Suprapubic skin (tissue), 4 donors: ENCODE measurements at places on chromosomes 5 and 9.

GRCh38 chr9:3467593-3468219 lies 58.1 kb downstream of the RFX3 start:
- DNase-seq = peak; percentile 61

DNA sequence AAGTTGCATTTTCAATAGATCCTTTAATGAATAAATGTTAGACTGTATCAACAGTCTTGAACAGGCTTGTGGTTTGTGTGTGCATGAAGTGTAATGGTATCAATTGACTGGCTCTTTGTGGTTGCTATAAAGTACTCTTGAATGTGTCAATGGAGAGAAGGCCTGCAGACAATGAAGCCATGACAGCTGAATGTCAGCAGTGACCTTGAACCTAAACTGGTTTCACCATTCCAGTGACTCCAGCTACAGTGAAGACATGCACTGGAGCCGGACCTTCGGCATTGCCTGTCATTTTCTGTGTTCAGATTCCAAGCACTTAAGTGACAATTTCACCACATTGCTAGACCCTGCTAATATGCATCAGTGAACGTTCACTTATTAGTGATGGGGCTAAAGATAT lies 276.0 kb upstream of the TMEM161B start:
- no peak for DNase-seq

- DNase-seq = no peak
Observed at GRCh38 chr9:4620057-4620765, 41.9 kb upstream of the PLPP6 start.

GRCh38 chr5:133732536-133732935 lies 120.2 kb upstream of the FSTL4 start:
- no peak for DNase-seq

DNA sequence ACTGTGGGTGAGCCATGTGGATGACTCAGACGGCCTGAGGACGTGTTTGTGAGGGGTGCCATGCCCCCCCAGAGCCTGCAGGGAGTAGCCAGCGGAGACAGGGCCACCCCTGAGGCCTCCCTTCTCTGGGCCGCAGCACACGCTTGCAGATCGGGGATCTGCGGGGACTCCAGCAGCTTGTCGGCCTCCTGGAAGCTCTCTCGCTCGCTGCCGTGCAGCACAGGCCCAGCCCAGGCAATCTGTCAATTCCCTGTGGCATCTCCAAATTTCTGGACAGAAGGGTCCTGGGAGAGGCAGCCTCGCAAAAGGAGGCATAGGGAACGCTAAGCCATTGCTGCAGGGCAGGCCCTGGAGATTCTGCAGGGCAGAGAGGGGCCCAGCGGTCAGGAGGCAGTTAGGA lies 21.2 kb downstream of the FLT4 start:
- no peak for DNase-seq

GRCh38 chr5:158977642-158978041 lies 122.1 kb downstream of the EBF1 start:
- no peak for DNase-seq

- DNase-seq = peak; percentile 68
Observed at GRCh38 chr9:29969856-29970647, 2396.8 kb upstream of the C9orf72 start.

- DNase-seq = no peak
Observed at GRCh38 chr9:35338561-35339274, 151.2 kb upstream of the RUSC2 start.

DNA sequence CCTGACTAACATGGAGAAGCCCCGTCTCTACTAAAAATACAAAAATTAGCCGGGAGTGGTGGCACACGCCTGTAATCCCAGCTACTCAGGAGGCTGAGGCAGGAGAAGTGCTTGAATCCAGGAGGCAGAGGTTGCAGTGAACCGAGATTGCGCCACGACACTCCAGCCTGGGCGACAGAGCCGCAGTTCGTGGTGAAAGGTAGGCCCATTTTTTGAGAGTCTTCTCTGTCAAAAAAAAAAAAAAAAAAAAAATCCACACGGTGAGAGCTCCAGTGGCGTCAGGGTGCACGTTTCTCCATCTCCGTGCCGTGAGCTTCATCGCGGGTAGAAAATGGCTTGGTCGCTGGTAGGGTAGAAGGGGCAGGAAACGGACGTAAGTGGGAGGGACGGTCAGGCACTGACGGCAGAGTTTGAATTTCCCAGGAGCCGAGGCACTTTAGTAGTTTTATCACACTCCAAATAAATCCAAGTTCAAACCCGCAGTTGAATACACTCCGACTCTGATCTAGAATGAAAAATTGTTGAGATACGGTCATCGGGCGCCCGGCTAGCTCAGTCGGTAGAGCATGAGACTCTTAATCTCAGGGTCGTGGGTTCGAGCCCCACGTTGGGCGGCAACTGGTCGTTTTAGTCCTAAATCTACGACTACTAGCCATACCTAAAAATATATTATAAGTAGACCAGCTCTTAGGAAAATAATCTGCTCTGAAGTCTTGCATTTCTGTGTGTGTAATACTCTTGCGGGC lies 2.4 kb upstream of the TRIM7 start:
- no peak for DNase-seq

DNA sequence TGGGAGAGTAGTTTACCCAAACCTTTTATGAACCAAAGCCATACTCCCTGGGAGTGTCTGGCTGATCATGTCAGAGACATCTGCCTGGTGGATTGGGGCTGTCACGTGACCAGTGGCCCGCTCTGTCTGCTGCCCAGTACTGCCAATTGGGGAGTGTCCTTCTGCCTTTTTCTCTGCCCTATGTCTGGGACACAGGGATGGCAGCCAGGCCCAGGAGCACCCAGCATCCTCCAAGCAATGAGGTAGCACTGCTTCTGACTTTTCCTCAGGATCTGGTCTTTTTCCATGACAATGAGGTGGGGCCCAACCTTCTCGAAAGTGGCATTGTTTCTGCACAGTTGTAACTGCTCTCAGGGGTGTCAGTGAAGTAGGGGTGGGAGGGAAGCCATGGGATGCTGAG lies 21.8 kb downstream of the DAPK1 start:
- no peak for DNase-seq

GRCh38 chr9:12414514-12414913 lies 278.7 kb upstream of the TYRP1 start:
- no peak for DNase-seq

DNA sequence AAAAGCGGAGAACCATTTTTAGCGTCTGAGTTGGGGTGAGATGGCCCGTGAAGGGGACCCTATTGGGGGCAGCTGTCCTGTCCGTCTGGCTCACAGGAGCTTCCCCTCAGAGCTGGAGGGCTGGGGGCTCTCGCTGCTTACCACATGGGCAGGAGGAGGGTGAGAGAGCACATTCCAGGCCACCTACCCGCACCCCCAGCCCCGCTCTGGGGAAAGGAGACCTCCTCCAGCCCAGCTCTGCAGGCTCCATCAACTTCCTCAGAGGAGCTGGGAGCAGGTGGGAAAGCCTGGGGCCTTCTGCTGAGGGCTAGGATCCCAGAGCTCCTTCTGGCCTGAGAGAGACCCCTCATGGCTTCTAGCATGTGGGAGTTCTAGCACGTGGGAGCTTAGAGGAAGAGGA lies 27.1 kb upstream of the SPTLC1 start:
- DNase-seq = no peak

- DNase-seq = no peak
Observed at GRCh38 chr5:1667648-1668140, 131.9 kb downstream of the MRPL36 start.

DNA sequence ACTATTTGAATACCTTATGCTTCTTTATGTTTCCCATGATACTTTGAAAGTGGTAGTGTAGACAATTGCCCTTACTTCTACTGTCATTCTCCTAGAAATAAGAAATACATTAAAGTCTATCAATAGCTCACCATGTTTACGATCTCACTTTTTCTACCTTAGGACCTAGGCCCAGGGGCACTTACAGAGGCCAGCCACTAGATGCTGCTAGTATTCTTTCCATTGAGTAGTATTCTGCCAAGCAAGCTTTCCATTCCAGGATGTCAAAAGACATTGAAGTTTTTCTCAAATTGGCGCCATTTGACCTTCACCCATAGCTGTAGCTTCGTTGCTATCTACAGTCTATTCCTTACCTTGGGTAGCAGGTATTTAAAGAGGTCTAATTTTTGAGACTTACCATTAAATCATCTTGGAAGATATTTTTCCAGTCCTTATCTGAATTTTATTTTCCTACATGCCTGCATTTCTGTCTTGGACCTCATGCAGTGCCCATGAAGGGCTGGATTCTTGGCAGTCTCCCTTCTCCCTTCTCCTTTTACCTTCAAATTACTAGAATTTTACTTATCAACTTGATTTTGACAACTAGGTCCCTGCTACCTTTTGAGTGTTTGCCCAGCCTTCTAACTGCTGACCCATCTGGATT lies 246.0 kb upstream of the NUDT12 start:
- DNase-seq = no peak

DNA sequence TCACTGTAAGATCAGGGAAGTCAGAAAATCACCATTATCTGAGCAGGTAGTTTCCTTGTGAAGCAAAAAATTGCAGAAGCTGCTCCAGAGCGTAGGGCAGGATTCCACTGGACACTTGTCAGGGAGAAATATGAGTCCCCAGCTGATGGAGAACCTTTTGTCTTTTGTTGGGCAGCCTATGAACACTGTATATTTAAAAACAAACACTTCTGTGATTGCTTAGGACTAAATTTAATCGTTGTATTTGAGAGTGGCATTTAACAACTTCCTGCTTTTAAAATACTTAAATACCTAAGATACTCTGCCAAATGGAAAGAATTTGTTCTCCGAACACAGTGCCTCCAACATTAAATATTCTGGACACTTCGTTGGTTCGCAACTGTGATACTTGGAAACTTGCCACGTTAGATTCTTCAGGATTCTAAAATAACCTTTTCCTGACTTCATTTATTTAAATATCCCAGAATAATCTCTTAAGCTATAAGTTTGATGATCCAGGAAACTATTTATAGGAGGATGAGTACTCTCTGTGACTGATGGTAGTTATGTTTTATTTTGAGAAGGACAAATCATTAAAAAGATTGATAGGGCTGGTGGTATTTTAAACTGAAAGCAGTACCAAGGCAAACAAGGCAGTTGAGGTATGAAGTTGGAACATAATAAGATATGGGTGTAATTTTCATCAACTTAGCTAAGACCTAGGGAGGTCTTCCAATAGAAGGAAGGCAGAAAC lies 2.7 kb upstream of the HSPA4 start:
- no peak for DNase-seq

DNA sequence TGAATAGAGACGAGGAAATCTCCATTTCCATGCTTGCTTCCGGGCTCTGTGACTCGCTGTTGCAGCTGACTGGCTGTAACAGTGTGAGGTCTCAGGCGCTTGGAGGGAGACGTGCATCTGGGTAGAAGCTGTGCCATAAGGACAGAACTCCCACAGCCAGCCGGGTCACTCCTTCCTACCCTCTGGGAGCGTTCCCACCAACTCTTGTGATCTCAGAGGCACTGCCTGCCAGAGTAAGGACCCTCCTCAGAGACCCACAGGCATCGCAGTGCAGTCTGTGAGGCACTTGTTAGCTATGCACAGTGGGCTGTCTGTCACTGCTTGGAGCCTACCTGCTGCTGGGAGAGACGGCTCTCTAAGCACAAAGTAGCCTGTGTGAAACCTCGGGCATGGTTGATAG lies 203.4 kb upstream of the SEMA6A start:
- no peak for DNase-seq

- DNase-seq = no peak
Observed at GRCh38 chr9:15149450-15149849, 157.6 kb downstream of the TTC39B start.

DNA sequence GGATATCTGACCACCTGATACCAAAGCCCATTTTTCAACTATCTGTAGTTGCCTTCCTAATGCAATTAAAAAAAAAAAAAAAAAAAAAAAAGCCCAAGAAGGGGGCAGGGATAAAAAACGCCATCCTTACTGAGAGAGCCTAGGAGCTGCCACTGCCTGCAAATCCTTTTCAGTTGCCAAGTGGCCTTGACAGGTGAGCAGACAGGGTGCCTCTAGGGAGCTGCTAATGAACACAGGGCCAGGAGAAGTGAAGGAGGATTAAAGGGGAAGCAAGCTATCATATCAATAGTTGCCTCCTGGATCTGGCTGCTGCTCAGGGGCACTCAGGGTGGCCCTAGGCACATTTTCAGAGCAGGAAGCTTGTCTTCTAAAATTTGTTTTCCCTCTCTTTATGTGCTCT lies 547.4 kb downstream of the TLE1 start:
- DNase-seq = no peak

- no peak for DNase-seq
Observed at GRCh38 chr5:52837068-52837467, 49.4 kb downstream of the ITGA1 start.

- no peak for DNase-seq
Observed at GRCh38 chr5:94389515-94389899, 228.9 kb downstream of the KIAA0825 start.

- DNase-seq = no peak
Observed at GRCh38 chr5:135423146-135423845, 23.9 kb downstream of the DCANP1 start.

DNA sequence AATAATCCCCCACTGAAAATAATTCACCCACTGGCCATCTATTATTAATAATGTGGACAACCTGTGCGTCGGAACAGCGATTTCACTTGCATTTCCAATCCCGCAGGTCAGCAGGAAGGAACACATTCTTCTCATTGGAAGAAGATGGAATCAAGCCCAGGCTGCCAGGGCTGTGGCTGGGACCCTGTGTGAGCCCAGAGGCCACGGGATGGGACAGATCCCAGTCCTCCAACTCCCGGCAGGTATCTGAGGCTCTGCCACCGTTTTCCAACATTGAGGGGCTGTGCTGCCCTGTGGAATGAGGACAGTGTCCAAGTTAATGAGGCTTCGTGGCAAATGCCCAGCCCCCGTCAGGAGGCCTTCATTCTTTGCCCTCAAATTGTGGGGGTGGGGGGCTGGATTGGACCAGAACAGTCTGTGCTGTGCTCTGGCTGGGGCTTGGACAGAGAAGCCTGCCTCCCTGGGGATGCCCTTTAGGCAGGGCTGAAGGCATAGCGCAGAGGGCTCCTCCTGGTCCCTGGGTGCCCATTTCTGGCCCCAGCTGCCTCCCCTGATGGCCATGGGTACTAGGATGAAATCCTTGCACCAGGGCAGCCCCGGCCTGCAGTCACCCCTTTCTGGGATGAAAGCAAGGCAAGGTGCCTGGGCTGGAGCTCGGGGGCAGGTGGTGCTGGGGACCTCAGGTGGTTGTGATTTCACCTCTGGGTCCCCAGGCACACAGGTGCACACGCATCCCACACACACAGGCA lies 195.0 kb upstream of the PPP1R26 start:
- no peak for DNase-seq

DNA sequence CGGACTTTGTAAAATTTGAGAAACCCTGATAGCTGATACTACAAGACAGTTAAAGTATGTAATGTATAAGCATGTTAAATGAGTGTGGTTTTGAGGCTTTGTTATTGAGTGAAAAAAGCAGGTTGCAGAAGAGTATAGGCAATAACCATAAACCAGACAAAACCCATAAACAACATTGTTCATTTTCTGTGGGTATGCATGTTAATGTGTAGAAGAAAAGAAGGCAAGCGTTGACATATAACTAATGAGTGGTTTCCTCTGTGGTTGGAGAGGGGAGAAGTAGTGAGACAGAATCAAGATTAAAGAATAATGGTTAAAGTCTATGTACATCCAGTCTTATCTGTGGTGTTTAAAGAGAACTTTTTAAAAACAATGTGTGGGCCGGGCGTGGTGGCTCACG lies 26.2 kb downstream of the RAD23B start:
- no peak for DNase-seq
